ENCODE measurements at places on chromosomes 12 and 14.
A peak's percentile ranks its signal among the peaks of the same experiment; 100 is the strongest.

GRCh38 chr12:75509621-75510020 is 1.8 kb downstream of the KRR1 start:
- DNase-seq = no peak

GRCh38 chr12:47237751-47238211 is 158.0 kb upstream of the AMIGO2 start:
- DNase-seq = no peak

- DNase-seq = no peak
Measured at GRCh38 chr12:103326190-103326589, 169.6 kb downstream of the C12orf42 start.

- DNase-seq = peak; percentile 44
Measured at GRCh38 chr14:106586098-106586704, 1059.8 kb downstream of the TMEM121 start.

DNA sequence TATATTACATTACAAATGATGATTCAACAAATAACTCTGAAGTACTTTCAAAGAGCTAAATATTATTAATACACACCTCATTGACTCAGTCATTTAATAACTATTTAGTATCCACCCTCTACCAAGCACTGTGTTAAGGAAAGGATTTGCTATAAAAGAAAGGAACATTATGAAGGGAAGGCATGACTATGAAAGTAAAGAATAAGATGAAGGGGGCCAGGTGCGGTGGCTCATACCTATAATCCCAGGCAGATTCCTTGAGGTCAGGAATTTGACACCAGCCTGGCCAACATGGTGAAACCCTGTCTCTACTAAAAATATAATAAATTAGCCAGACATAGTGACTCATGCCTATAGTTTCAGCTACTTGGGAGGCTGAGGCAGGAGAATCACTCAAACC is 107.9 kb downstream of the PLCZ1 start:
- DNase-seq = no peak

- no peak for DNase-seq
Measured at GRCh38 chr12:69097619-69098368, 141.6 kb upstream of the CPSF6 start.

DNA sequence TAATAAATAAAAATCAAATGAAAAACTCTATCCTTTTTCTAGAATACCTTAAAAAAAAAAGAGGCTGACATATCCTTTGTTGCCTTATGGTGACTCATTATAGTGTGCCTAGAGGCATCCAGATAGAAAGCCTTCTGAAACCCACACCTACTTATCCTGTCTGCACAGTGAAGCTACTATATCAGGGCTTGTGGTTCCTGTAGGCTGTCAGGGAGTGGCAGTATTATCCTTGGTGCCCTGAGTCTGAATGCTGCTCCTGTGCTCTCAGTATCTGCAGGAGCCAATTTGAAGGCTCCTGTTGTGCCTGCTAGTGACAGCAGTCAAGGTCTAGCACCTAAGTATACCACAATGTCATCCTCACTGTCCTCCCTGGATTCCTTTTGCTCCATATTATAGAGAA is 168.4 kb upstream of the AVPR1A start:
- DNase-seq = no peak

DNA sequence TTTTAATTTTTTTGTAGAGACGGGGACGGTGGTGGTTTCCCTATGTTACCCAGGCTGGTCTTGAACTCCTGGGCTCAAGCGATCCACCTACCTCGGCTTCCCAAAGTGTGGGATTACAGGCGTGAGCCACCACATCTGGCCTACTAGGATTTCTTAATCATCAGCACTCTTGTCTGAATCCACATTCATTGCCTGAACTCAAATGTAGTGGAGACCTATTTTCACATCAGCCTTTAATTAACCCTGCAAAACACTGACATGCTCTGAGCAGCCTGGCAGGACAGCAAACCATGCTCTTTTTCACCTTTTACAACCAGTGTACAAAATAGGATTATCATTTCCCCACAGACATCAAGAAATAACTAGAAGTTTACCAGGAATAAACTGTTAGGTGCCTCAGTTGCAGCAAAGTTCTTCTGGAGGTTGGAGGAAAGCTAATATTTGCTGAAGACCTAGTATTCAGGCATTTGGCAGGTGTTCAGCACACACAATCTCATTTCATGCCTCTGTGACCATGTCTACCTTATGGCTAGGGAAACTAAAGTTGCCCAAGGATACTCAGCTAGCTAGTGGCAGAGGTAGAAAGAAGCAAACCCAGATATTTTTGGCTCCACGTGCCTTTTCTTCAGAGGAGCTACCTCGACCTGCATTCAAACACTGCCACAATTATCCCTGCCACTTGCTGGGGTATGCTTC is 37.7 kb downstream of the CFL2 start:
- no peak for DNase-seq

DNA sequence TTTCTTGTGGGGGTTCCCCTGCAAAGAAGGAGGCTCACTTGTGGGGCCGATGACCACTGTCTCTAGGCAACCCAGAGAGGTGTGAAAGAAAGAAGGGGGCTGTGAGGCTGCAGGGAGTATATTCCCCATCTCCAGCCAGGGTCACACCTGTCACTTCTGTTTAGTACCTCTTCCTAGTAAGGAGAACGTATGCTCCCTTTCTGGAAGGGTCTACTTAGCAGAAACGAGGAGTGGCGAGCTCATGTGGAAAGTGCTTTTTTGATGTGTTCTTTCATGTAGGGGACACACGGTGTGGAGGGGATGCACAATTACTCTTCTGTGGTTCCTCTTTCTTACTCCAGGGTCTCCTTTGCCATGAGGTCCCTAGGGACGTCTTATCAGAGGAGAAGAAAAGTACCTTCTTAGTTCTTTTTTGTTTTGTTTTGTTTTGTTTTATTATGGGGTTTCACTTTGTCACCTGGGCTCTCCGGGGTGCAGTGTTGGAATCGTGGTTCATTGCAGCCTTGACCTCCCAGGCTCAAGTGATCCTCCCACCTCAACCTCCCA is 58.3 kb downstream of the PRKCH start:
- DNase-seq = no peak

- DNase-seq = no peak
Measured at GRCh38 chr12:18861287-18861858, 123.5 kb downstream of the CAPZA3 start.

DNA sequence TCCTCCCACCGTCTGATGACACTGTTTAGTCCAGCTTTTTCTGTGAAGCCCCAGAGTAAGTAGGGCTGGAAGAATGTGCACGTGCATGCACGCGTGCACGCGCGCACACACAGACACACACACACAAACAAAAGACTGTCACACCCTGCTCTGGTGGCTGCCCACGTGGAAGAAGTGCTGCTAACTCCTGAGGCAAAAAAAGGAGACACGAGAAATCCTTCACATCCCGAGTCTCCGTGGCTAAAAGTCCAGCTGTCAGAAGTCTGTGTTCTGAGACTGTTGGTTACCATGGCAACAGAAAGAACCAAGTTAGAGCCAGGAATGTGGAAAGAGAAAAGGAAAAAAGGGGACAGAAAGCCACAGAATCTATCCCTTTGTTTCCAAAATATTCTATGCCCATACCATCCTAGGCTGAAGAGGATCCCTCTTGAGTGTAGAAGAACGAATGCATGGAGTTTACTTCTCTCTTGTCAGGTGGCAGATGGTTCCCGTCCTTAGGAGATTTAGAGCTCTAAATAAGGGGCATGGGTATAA is 1.6 kb upstream of the C12orf71 start:
- no peak for DNase-seq

DNA sequence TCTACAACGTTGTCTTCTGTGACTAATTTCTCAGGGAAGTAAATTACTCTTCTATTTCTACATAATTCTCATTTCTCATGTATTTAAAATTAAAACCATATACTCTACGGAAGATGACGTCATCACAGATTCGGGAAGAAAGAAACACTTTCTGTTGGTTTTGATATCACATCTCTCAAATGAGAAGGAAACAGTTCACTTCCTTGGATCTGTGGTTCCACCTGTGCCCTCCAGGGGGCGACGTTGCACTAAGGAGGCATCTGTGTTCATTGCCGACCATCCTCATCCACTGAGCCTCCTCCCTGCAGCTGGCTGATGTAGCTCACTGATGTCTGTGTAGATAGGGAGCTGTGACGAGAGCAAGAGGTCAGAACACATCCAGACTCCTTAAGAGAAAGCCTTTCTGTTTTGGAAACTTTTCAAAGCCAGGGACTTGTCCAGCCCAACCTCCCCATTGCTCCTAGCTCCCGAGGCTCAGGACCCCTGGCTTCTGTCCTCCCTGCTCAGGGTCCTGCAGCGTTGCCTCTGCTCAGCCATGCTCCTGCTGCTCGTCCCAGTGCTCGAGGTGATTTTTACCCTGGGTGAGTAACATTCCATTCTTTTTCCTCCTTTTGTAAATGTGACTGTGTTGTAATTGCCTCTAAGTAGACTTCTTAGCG is 172.7 kb upstream of the OR4E1 start:
- no peak for DNase-seq

DNA sequence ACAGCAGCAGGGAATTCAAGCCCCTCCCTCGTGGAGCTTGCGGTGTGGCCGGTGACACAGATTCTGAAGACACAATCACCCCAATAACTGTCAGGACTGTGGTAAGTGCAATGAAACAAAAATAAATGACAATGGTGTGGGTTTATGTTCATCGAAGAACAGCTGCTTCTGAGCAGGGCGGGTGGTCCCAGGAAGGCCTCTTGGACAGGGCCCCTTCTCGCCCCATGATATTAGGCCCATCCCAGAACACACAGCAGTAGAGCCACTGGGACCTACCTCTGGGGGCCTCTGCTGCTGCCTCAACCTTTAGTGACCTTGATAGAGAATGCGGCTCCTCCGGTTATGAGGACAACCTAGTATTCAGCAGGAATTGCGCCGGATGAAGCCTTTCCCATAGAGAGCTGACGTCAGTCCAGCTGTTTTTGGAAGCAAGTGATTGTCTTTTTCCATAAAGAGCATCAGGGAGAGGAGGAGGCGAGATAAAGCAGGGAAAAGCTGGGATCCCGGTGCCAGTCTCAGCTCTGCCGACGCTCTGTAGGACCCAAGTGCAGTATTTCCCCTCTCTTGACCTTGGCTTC is 84.1 kb upstream of the BCL11B start:
- no peak for DNase-seq

- no peak for DNase-seq
Measured at GRCh38 chr14:95328729-95329503, 9.2 kb upstream of the CLMN start.

- no peak for DNase-seq
Measured at GRCh38 chr14:26293909-26294308, 303.9 kb downstream of the NOVA1 start.

- no peak for DNase-seq
Measured at GRCh38 chr12:95206916-95207315, 10.4 kb downstream of the FGD6 start.

- DNase-seq = no peak
Measured at GRCh38 chr14:83814896-83815295, 1715.0 kb upstream of the FLRT2 start.

- DNase-seq = no peak
Measured at GRCh38 chr14:92397150-92397952, 74.4 kb downstream of the SLC24A4 start.

GRCh38 chr14:21309238-21309636 is 29.4 kb downstream of the RPGRIP1 start:
- DNase-seq = no peak

DNA sequence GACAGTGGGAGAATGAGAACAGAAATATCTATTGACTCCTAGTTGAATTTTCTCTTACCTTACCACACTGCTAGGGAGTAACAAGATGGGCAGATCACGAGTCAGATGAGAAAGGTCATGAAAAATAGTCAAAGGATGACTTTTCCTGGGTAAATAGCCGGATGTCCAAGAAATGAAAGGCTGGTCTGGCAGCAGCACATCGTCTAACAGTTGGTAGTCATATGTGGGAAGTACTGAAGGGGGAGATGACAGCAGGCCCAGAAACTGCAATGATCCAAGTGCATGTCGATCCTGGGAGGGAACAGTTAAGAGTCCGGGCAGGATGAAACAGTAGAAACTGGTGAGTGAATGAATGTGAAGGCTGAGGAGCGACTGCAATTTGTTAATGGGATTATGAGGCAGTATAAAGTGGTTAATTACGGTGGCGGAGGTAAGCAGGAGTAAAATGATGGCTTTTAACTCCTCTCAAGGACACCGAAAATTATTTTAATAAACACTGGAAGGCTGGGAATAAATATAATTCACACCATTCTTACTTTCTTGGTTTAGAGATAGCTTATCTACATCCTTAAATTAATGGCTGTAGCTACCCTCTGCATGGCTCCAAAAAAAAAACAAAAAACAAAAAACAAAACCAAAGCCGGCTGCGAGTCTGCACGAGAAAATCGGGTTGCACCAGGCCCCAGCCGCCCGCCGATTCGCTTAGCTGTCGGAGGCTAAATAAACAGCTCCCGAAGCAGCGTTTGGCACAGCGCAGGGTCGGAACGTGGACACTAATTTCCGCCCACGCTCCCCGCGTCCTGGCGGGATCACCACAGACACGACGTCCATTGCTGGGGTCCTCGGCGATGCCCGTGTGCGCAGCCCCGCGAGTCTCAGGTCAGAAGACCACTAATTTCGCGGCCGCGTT is 1.0 kb upstream of the ERC1 start:
- DNase-seq = no peak

GRCh38 chr12:113884392-113884791 is 81.7 kb downstream of the RBM19 start:
- no peak for DNase-seq

- no peak for DNase-seq
Measured at GRCh38 chr12:66354291-66354690, 52.0 kb downstream of the HELB start.

DNA sequence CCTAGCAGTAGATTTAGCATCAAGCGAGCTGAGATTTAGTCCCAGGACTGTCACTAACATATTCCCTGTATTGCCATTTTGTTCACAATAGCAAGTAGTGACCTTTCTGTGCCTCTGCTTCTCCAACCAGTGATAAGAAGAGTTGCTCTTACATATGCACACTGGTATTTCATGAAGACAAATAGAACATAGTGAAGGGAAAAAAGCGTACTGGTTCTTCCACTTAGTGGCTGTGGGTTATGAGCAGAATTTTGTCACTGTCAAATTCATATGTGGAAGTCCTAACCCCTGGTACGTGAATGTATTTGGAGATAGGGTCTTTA is 12.3 kb upstream of the PPFIBP1 start:
- no peak for DNase-seq

- DNase-seq = no peak
Measured at GRCh38 chr12:50734409-50735263, 29.3 kb upstream of the ATF1 start.

DNA sequence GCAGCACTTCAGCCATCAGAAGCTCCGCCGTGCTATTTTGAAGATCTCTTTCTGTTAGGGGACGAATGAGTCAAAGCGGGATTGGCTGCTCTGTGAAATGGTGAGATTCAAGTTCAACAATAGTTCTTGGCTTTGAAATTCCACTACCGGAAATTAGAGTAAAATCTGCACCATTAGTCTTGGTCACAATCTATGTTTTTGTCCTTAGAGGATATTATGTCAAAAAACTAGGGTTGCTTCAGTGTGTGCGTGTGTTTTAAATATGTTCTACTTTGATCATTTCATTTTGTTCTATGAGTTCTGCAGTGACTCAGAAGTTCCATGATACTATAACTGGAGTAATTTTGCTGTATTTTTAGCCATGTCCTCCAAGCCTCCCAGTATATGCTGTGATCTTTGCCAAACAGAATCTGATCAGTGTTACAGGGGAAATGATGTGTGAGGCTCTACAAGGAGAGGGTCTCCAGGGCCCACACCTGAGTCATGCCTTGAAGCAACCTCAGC is 22.6 kb downstream of the GPHB5 start:
- no peak for DNase-seq

- DNase-seq = no peak
Measured at GRCh38 chr14:100469632-100470522, 117.3 kb downstream of the BEGAIN start.

- no peak for DNase-seq
Measured at GRCh38 chr14:65906344-65906743, 493.8 kb downstream of the FUT8 start.

All from GM18507 (cell line).